Activated T-cell treated with anti-CD3 and anti-CD28 coated beads for 48 hours (primary cell): ENCODE measurements at places on chromosomes 3 and 15.
A peak's percentile ranks its signal among the peaks of the same experiment; 100 is the strongest.

GRCh38 chr3:58386626-58387365 is 46.8 kb downstream of the PDHB start:
- no peak for DNase-seq

GRCh38 chr3:46058981-46059380 is 31.7 kb upstream of the XCR1 start:
- DNase-seq = no peak

GRCh38 chr15:54594115-54594514 is 602.6 kb downstream of the RSL24D1 start:
- DNase-seq = no peak

DNA sequence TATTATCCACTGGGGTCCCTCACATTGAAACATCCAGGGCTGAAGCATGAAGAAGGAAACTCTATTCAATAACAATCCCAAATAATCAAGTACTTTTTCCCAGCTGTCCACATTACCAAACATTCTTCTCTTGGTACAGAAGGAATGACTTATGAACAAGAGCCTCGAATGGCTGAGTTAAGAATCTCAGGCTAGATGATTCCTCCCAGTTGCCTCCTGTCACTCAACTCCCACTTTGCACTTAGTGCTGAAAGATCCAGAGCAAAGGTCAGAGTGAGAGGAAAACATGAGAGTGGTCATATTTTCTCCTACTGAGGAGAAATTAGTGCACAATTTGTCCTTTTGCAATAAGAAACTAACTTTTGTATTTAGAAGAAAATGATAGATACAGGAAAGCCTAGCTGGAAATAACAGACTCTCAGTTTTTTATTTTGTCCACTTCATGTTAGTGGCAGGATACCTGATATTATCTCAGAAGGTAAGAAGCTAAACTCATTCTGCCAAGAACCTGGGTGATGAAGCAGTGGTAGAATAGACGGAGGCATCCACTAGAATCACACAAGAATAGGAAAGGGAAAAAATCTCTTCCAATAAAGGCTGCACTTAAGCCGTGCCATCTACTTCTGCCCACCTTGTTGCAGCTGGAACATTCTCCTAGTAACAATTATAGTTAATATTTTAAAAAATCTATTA is 46.2 kb downstream of the GADL1 start:
- DNase-seq = no peak

DNA sequence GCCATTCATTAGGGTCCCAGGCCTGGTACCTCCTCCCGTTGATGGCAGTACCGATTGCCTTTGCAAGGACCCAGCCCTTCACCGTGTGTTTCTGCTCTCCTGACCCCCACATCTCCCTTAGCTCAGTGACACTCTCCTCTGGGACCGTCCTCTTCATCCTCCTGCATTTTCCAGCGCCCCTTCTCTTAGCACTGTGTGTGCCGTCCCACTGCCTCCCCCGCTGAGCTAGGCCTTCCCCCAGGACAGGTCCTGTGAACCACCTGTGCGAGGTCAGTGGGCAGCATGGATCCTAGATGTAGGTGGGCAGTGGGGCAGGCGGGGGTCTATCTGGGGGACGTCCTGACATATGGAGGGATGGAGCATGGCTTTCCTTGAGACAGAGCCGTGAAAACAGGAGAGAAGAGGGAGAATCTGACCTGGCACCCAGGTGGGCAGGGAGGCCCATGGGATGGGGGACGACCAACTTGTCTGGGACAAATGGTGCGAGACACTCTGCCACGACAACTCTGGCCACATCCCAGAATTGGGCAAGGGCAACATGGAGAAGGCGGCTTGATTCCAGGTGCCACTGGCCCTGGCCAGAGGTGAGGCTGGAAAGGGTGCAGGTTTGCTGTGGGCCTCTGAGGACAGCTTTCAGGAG is 87.7 kb upstream of the ALDH1L1 start:
- DNase-seq = no peak

DNA sequence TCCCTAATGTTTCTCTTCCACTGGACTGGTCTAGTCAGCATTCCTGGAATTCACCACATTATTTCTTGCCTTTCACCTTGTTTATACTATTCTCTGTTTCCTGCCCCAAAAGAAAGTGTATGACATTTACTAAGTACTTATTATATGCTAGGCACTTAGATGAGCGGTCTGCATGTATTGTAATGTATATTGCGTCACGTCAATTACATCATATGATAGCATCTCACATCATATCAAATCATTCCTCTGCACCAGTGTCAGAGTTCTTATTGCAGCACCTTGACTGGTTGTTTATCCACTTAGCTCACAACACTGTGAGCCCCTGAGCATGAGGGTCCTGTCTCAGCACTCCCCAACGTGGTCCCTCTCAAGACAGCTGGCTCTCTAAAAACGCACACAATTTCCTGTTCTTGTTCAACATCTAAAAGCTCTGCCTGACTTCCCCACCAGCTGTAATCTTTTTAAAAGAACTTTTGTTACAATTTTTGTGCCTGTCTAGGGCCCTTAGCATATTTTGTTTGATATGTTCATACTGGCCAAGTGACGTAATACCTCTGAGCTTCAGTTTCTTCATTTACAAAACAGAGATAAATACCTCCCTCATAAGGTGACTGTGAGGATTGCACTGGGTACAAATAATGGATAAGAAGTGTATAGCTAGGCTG is 58.8 kb downstream of the ARHGAP31 start:
- no peak for DNase-seq

GRCh38 chr15:75233504-75234190 is 24.5 kb upstream of the GOLGA6C start:
- no peak for DNase-seq

DNA sequence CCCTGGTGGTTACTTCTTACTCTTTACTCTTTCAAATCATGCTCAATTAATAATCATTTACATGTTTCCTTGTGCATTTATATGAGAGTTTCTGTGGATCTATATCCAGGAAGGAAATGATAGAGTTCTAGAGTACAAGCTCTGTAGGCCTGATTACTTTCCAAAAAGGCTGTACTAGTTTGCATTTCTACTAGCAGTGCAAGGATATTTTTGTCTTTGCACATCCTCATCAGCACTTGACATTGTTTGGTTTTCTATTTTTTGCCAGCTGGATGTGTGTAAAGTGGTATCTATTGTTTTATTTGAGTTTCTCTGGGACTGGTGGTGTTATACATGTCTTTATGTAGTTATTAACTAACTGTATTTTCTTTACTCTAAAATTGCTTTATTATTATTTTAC is 19.6 kb upstream of the SLC7A14 start:
- no peak for DNase-seq

- DNase-seq = no peak
Observed at GRCh38 chr3:187183903-187184302, 13.4 kb upstream of the RTP1 start.

GRCh38 chr3:14646589-14647413 is 4.8 kb upstream of the CCDC174 start:
- no peak for DNase-seq

GRCh38 chr3:9201266-9201665 is 48.2 kb downstream of the SRGAP3 start:
- DNase-seq = no peak

DNA sequence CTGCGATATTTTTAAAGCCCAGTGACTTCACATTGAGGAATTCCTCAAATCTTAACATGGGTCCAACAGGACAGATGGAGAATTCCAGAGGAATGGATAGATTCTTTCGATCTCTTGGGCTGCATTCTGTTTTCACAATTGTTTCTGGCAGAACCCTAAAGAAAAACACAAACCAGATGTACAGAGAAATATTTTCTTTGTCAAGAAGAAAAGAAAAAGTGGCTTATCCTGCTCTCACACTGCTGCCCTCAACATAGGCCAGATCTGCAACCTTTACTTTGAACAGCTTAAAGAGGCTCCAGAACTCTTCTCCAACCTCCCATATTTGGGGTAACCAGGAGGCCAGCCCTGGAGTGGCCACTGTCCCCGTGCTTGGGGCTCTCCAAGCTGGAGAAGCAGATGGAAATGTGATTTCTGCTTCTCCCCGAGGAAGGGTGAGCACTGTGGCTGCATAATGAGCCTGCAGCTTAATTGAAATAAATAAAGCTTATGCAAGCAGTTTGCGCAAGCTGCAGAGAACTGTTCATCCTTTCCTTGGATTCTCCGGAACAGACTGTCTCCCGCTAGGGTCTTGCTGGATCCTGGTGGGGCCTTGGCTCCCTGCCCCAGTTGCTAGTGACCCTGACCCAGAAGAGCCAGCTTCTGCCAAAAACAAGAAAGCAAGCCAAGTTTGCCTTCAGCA is 453.2 kb upstream of the PROK2 start:
- DNase-seq = no peak

DNA sequence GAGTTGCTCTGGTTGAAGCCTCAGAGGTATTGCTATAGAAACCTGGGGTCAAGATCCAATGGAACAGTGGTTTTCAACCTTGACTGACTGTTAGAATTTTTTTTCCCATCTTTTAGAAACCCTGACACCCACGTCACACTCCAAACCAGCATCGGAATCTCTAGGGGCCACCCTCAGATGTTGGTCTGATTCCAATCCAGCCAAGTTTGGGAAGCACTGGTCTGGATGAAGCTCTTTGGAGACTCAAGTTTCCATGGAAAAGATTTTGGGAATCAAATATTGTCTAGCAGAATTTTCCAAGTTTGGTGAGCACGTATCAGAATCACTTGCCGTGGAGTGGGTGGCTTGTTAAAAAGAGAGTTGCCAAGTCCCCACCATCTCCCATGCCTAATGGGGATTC is 103.8 kb downstream of the THSD4 start:
- no peak for DNase-seq

GRCh38 chr3:146077181-146077580 is 83.8 kb downstream of the PLOD2 start:
- no peak for DNase-seq

DNA sequence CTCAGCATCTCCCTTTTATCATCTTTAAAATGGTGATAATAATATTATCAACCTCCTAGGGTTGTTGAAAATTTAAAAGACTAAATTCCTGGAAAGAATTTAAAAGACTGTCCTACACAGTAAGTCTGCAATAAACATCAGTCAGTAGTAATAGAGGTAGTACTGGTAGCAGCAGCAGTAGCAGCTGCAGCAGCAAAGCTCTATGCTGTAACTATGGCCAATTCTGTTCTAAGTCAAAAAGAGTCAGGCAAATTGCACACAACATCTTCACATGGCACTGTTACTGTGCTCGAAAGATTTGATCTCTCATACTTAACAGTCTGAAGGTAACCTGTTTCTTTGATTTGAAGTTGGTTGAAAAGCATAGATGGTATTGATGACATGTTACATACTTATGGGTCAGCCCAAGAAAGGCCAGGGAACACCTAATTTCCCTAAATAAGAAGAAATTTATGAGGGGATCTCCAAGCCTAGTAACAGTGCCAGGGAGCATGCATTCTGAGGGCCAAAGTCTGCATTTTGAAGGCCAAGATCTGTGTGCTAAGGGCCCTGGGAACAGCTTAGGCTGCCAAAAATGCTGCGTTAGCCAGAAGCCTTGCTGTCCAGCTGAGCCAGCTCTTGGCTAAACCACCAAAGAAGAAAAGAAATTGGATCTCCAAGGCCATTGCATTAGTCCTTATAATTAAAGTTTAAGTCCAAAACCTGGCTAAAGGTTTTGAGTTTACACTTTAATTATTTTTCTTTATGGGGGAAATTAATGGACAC is 68.2 kb downstream of the SIDT1 start:
- DNase-seq = no peak

DNA sequence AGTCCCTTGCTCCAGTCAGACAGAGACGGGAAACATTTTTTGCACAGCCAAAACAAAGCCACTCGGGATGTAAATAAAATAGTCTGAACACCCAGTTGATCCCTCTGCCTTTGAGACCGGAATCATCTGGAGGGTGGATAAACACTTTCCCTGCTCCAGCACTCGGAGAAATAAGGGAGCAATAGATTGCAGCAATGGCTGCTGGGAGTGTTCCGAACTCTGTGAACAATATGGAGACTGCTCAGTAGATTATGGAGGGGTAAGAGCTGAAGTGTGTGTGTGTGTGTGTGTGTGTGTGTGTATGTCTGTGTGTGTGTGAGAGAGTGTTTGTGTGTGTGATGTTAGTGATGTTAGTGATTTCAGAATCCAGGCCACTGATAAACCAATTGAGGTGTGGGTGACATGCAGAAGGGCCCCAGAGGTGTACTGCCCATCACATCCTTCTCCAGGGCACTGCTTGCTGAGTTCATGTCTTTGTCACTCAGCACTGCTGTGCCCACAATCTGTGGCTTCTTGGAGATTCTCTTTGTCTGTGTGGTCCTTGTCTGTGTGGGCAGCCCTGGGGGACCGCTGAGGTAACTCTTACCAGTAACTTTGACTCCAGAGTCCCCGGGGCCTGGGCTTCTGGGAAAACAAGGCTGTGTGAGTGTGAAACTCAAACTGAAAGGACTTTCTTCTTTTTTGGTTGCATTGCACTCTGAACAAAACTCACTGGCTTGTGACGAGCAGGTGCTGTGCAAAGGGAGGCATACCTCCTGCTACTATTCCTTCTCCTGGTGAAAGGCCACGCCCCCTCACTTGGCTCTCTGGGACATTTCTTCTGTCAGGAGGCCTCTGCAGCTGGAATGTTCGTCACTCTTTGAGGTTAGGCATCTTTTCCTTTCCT is 23.0 kb downstream of the CRYGS start:
- DNase-seq = peak; percentile 53

GRCh38 chr3:48662145-48662752 is 437 bp downstream of the CELSR3 start:
- DNase-seq = no peak

DNA sequence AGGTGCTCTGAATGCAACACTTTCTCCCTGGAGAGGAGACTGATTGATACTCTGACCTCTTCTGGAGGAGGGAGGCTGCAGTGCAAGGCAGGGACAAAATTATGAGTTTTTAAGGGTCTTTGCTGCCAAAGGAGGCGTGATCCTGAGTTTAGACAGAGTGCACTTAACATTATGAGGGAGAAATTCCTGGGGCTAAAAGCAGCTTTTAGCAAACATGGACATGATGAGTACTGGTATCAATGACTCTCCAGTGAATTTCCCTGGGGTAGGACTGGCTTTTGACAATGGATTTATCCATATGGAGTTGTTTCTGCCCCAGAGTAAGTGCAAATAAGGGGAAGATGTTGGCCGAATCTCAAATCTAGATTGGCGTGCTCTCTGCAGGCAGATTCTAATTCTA is 133.1 kb downstream of the THSD4 start:
- no peak for DNase-seq

DNA sequence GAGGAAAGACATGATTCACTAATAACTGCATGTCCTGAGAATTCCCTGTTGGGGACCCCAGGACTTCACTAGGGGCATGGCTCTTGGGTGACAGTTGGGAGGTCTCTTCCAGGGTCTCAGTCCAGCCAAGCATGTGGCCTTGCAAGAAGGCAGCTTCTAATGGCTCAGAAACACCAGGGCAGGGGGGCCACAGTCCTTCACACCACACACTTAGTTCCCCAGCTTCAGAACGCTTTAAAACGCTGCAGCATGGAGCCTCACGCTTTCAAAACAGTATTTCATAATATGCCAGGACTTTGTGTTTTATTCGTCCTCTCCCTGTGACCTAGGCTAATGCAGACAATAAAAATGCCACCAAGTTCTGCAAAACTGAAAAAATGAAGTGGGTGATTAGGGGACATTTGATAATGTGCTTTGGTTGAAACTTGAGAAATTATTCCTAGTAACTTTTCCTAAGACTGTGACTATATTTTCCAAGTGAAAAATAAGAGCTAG is 48.4 kb upstream of the LIMD1 start:
- DNase-seq = no peak
